CD8-positive, alpha-beta memory T cell (primary cell): ENCODE measurements at places on chromosomes 11 and 22.

DNA sequence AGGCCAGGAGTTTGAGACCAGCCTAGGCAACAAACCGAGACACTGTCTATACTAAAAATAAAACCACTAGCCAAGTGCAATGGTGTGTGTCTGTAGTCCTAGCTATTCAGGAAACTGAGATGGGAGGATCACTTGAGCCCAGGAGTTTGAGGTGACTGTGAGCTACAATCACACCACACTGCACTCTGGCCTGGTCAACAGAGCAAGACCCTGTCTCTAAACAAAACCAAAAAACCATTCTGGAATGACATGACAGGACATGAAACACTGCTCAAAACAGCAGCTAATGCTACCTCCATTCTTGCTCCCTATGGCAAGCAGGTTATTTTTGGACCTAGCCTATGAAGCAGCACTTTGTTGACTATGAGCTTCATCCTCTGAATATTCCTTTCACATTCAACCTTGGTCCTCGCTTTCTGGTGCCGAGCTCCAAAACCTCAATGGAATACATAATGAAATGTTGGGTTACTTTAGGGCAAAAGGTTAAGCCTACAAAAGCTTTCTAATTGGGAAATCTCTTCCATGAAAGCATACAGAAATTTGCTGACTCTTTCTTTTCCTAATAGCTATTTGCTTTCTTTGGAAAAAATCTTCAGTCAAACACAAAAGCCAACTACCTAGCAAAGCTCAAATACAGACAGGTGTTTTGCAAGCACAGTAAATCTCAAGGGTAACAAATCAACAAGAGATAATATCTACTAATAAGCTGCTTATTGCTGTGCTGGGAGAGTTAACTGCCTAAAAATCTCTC lies 21.1 kb downstream of the SIK3 start:
- no peak for DNase-seq

DNA sequence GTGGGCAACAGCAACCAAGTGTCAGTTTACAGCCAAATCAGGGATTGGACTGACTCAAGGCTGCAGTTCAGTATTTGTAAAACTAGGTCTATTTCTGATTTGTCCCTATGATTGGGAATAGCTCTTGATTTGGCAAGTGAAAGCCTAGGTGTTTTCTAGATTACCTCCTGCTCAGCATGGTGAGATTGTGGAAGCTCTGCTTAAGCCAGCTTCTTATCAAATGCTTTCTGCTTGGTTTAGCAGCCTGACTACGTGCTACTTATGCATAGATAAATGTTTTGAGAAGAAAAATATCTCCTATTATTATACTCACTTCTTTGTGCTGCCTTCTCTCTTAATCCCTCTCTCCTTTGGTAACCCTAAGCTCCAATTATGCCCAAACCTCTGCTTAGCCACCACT lies 86.3 kb upstream of the AMOTL1 start:
- DNase-seq, result no peak

DNA sequence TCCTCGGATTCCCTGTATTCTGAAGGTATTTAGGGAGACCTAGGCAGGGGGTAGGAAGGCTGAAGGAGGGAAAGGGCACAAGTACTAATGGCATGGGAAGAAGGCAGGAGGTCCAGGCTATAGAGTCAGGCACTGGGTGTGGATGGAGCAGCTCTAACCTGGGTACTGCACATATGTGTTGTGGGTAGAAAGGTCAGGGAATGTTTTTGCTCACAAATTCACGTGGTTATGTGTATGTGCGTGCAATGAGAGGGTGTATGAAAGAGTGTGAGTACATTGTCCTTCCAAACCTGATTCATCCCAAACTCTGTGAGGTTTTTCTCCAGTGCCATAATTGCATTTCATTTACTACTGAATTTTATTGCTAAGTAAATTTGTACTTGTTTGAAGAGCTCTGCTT lies 23.2 kb downstream of the DNHD1 start:
- no peak for DNase-seq

GRCh38 chr11:20005747-20006146 lies 154.5 kb downstream of the DBX1 start:
- DNase-seq, result no peak

DNA sequence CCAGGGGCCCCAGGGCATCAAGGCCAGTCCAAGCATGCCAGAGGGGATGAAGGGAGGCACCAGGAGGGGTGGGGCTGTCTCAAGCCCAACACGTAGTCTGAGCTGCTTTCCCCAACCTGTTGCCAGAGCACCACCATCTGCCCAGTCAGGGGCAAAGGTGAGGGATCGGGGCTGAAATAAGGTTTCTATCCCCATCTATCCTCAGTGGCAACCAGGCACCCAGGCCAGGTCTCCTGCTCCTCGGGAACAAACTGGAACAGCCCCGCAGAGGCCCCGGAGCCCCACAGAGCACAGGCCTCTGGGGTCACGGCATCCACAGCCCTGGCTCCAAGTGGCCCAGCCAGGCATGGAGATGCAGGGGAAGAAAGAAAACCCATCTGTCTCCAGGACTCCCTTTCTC lies 19.3 kb downstream of the STARD10 start:
- DNase-seq, result no peak
